ENCODE measurements at places on chromosomes 2 and 18.

DNA sequence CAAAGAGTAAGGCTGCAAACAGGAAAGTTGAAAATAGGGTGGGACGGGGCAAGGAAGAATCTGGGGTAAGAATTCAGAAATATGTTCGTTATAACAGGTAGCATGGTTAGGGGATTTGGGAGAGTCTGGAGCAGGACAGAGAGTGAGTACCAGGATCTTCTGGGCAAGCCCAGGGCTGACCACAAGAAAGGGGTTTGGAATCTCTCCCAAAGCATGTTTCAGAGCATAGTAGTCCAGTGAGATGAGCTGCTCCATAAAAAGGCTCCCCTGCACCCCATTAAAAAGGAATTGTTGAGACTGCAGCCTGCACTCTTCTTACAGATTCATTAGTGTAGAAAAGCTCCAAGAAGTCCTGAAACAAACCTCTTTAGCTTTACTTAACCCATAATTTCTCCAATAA, 291.1 kb downstream of the MTX2 start:
- DNase-seq = no peak

- DNase-seq = no peak
Measured at GRCh38 chr18:50606609-50607008, 46.7 kb downstream of the MAPK4 start.

DNA sequence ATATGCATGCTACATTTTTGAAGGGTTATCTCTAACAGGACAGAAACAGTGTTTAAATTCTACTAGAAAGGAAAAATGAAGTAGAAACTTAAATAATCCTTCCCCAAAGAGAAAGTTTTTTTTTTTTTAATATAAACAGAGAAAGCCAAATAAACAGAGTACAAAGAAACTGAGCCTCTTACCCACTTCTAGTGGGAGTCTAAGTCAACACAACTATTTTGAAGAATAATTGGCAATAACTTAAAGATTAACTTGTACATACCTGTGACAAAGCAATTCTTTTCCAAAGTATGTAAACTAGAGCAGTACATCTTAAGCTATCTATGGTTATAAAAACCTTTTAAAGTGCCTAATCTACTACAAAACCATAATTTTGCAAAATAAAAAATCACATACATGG, 224.7 kb downstream of the KCNH7 start:
- no peak for DNase-seq

DNA sequence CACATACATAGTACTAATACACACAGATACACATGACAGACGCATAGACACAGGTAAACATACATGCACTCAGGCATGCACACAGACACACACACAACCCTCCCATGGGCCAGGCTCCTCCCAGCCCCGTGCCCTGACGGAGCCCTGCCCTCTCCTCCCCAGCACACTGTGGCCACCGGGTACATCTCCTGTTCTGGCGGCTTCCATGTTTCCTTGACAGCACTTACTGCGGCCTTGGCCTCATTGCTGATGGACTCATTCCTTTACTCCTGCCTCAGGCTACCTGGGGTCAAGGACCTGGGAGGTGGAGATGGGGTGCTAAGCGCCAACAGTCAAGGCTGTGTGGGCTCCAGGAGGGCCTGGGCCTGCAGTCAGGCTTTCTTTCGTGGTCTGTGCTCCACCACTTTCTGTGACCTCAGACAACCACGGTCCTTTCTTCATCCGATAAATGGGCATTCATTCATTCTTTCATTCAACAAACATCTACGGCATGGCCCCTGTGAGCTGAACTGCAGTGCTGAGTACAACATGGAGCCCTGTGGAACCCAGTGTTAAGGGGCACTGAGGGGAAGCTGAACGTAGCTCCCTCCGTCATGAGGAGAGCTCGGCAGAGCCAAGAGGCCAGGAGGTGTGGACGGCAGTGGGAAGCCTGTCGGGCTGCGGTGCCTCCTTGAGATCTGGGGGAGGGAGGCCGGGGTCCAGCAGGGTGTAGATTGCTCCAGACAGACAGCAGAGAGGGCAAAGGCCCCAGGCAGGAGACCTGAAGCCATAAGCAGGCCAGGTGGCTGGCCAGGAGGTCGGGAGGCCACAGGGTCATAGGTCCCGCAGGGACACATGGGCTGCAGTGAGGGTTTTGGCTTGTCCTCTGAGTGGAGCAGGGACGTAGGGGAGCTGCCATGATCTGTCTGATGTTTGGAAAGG, 190.4 kb upstream of the HDAC4 start:
- peak; percentile 13 for DNase-seq

GRCh38 chr2:158966312-158966711, 2.1 kb upstream of the TANC1 start:
- DNase-seq = no peak

DNA sequence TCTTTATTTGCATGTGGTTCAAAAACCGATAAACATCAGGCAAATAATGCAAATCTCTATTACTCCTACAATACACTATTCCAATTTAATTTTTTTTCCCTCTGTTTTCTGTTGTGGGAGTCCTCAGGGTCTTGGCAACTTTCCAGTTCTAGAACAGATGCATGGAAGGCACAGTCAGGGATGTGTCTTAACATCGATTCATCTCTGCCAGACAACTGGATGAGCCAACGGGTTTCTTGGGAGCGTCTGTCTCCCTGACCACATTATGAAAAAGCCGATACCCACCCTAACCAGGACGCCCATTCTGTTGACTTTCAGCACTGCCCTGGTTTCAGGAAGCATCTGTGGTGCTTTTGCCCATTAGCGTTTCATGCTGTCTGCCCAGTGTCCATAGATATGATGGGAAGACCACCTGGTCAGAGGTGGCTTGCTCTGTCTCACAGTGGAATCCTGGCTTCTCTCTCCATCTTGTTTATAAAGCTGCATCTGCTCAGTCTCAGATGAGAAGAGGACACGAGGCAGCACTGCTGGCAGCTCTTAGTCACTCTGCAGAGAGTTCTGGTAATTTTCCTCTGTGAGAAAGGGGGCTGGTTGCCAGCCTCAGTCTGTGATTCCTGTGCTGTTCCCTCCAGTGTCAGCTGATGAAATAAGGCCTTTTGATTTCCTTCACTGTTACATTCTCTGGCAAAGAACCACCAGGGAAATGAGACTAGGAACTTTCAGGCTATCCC, 57.9 kb upstream of the KCNE4 start:
- no peak for DNase-seq

GRCh38 chr18:13141209-13141608, 77.4 kb upstream of the LDLRAD4 start:
- DNase-seq = no peak

DNA sequence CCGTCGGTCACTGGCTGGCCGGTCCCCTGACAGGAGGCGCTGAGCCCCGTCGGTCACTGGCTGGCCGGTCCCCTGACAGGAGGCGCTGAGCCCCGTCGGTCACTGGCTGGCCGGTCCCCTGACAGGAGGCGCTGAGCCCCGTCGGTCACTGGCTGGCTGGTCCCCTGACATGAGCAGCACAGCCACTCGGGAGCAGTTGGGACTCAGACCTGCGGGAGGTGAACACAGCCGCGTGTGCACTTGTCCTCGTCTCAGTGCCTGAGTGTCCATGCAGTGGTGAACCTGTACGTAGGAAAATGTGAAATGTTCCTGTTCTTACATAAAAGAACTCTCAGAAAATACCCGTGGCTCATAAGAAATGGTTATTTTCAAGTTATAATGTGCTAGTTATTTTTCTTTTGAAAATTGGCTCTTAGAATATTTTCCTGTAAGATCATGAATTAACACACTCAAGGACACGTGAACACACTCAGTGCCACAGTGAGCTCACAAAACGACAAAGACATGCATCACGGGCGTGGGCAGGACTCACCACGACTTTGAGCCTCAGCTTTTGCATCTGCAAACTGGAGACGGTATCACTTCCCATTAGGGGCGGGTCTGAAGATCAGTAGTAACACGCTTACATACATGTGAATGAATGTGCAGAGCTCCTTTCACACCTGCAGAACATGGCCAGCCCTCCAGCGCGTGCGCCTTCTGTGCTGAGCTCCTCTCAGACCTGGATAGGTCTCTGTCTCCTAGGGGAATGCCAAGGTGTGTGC, 21.1 kb upstream of the NFATC1 start:
- no peak for DNase-seq

DNA sequence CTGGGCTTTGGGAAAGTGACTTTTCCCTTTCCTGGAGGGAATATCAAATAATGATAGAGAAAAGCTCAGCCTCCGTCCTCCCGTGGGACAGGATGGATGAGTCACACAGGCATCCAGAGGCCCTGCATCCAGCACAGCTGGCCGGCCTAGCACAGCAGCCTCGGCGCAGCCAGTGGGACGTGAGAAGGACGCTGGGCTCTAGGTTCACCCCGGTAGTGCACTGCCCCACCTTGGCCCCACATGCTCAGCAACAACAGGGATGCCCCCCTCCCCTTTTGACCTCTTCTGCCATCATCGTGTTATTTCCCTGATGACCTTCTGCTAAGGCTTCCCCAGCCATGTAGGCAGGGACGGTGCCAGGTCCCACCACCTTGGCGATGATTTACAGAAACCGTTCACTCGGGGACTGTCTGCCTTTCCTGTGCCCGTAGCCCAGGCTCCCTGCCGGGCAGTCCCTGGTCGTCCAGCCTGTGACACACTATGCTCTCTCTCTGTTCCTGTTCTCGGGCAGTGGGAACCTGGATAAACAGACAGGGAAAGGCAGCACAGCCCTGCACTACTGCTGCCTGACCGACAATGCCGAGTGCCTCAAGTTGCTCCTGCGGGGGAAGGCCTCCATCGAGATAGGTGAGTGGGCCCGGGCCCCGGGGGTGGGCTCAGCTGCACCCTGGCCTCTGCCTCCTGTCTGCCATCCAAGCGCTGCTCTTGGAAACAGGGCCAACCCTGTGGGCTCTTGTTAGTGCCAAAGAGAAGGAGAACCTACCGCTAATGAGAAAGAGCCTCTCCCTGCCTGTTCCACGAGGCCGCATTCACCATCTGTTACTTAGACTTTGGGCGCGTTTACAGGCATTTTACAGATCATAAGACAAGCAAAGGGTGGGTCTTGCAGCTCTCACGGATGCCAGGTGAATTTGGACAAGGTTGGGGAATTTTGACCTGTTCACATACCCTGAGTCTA, 44.6 kb downstream of the ITGB1BP1 start:
- no peak for DNase-seq

- no peak for DNase-seq
Measured at GRCh38 chr2:234076451-234076850, 25.9 kb downstream of the SPP2 start.

DNA sequence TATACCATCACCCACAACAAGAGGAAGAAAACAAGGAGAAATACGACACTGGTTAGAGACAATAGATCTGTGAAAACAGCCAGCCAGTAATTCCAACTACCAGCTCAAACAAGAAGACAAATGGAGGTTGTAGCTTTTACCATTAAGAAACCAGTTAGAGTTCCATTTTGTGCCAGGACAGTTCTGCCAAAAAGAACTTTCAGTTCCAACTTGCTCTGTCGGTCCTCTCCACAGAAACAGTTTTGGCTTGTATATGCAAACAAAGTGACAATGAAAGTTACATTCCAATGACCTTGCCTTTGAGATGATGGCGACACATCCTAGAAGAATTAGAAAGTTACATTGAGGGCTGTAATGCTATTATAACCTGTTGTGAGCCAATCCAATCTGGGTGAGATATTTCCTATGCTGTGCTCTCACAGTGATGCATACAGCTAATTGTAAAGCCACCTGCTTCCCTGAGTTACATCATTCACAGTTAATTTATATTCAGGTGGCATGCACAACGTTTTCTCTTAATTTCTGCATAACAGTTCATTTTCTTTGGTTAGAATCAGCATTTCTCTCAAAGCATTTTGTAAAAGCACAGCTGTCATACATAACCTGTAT, 1378.4 kb upstream of the PIK3C3 start:
- DNase-seq = no peak

GRCh38 chr2:85741833-85742455, 11.8 kb upstream of the ATOH8 start:
- no peak for DNase-seq
